ENCODE measurements at places on chromosomes 1 and 21.

- peaks cover 12% of the 10 kb centered on the region for H3K36me3 ChIP-seq
- H3K4me1 ChIP-seq, result peaks cover 11% of the 10 kb centered on the region
- no peak overlapping the region for H3K4me3 ChIP-seq
- H3K27me3 ChIP-seq, result no peaks in the 10 kb centered on the region
- no peak for DNase-seq
Measured at GRCh38 chr1:226078374-226078773, 15.9 kb downstream of the H3-3A start.

DNA sequence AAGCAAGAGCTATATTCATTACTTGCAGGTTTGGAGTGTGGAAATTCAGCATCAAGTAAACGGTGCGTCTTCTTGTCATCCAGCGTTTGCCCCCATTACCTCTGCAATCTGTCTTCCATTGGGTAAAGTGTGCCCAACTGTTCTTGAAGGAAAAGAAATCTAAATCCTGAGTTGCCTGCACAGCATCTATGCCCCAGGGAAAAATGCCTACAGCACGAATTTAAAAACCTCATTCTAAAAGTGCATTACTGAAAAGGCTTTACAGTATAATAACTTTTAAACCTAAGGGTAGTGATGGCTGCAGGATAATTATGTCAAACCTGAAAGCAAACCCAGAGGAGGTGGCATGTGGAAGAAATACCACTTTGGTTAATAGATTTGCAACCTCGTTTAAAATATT is 37.2 kb downstream of the KCNK1 start:
- no peak overlapping the region for H3K4me3 ChIP-seq
- H3K27ac ChIP-seq, result no peak overlapping the region
- DNase-seq, result no peak
- no peaks in the 10 kb centered on the region for H3K27me3 ChIP-seq
- no peaks in the 10 kb centered on the region for H3K36me3 ChIP-seq

GRCh38 chr1:211935448-211935970 is 99.8 kb downstream of the INTS7 start:
- no peak for DNase-seq
- H3K4me3 ChIP-seq, result no peak overlapping the region
- no peaks in the 10 kb centered on the region for H3K27me3 ChIP-seq

DNA sequence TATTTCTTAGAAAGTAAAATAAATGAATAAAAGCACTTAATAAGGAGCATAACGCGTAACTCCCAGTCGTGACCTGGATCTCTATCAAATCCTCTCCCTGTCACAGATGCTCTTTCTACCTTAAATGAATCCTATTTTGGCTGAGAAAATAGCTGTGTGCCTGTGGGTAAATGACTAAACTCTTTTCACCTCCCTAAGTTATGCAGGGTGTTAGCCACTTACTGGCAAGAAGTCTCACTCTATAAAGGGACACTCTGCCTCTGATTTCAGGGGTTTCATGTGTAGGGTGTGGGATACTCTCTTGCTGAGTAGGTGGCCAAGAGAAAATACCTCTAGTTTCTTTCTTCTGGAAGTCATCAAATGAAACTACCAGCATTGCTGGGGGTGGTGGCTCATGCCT is 24.3 kb upstream of the PPP1R15B start:
- H3K27ac ChIP-seq, result no peak overlapping the region
- no peak for DNase-seq
- no peaks in the 10 kb centered on the region for H3K27me3 ChIP-seq
- H3K36me3 ChIP-seq, result peaks cover 67% of the 10 kb centered on the region
- no peaks in the 10 kb centered on the region for H3K4me1 ChIP-seq
- H3K4me3 ChIP-seq, result no peak overlapping the region

GRCh38 chr1:233635765-233636502 is 22.0 kb downstream of the KCNK1 start:
- no peaks in the 10 kb centered on the region for H3K27me3 ChIP-seq
- H3K4me1 ChIP-seq, result no peaks in the 10 kb centered on the region
- no peak for DNase-seq
- H3K36me3 ChIP-seq, result no peaks in the 10 kb centered on the region
- H3K27ac ChIP-seq, result no peak overlapping the region

- no peak for DNase-seq
- no peaks in the 10 kb centered on the region for H3K27me3 ChIP-seq
- H3K4me3 ChIP-seq, result no peak overlapping the region
- H3K4me1 ChIP-seq, result no peaks in the 10 kb centered on the region
Measured at GRCh38 chr1:154306151-154306550, 14.7 kb upstream of the AQP10 start.
